Lung (tissue), 17 donors: ENCODE measurements at places on chromosomes 2 and 18. TPM values are rescaled to one million over a fixed set of nuclear protein-coding genes. Genes with fewer than 3 reads are reported as not detected.
A peak's percentile ranks its signal among the peaks of the same experiment; 100 is the strongest.

DNA sequence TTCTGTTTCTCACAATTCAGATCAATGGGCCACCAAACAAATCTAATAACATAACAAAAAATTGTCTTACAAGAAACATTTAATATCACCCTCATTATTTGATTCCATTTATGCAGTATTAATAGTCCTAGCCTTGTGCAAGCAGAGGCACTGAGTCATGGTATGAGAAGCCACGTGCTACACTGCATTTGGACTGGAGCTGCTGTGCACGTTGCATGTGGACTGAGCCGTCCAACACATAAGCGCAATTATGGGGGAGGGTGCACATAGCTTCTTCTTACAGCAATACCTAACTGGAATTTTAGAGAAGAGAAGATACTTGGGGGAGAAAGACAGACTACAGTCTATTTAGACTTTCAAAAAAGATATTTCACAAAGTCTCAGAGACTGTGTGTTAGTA, 329.6 kb upstream of the ID2 start:
- DNase-seq: no peak
- no peak overlapping the region for H3K4me3 ChIP-seq
- no peaks in the 10 kb centered on the region for H3K27me3 ChIP-seq
- no peak overlapping the region for H3K27ac ChIP-seq
- no peaks in the 10 kb centered on the region for H3K4me1 ChIP-seq

GRCh38 chr18:24219561-24220317, 80.9 kb downstream of the CABYR start:
- no peaks in the 10 kb centered on the region for H3K27me3 ChIP-seq
- no peak overlapping the region for H3K4me3 ChIP-seq
- H3K36me3 ChIP-seq: no peaks in the 10 kb centered on the region
- H3K27ac ChIP-seq: no peak overlapping the region

- peak; percentile 36 for DNase-seq
- H3K27ac ChIP-seq: no peak overlapping the region
Measured at GRCh38 chr18:7116001-7116730, 1.4 kb downstream of the LAMA1 start.

GRCh38 chr2:64975232-64975821, 13.9 kb upstream of the SLC1A4 start:
- no peak overlapping the region for H3K4me3 ChIP-seq
- no peak for DNase-seq
- H3K27me3 ChIP-seq: no peaks in the 10 kb centered on the region
- H3K27ac ChIP-seq: no peak overlapping the region

- no peaks in the 10 kb centered on the region for H3K27me3 ChIP-seq
- no peak overlapping the region for H3K4me3 ChIP-seq
- H3K36me3 ChIP-seq: no peaks in the 10 kb centered on the region
Measured at GRCh38 chr18:72091369-72091768, 452.8 kb downstream of the CBLN2 start.

UGP2 gene
- 74.8 TPM for total RNA-seq

- H3K27ac ChIP-seq: no peak overlapping the region
- no peaks in the 10 kb centered on the region for H3K36me3 ChIP-seq
- H3K4me3 ChIP-seq: no peak overlapping the region
- no peaks in the 10 kb centered on the region for H3K27me3 ChIP-seq
- no peak for DNase-seq
- H3K4me1 ChIP-seq: no peaks in the 10 kb centered on the region
Measured at GRCh38 chr2:82120654-82121053, 1816.1 kb upstream of the LRRTM1 start.

PRSS56 gene
- not detected for total RNA-seq
